CD4-positive, alpha-beta T cell treated with Interferon gamma for 1 hour (primary cell): ENCODE measurements at places on chromosomes 5 and 9.

DNA sequence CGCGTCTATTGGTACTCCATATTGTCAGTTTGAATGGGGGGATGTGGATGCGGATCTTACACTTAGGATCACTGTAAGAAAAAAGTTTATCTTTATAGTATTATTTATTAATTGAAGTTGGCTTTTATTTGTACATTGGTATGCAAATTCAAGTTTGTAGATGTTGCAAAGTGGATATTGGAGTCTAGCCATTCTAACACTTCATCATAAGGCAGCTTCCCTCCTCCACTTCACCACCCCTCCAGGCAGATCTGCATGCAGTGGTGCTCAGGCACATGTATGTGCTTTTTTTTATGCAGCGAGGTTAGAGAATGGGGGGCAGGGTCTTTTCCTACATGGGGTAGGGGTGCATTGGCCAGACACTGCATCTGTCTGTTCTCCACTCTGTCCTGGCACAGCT lies 84.3 kb downstream of the IQGAP2 start:
- no peak for DNase-seq

- no peak for DNase-seq
These were observed 27.0 kb upstream of the ZNF622 start for GRCh38 chr5:16492398-16493140.

DNA sequence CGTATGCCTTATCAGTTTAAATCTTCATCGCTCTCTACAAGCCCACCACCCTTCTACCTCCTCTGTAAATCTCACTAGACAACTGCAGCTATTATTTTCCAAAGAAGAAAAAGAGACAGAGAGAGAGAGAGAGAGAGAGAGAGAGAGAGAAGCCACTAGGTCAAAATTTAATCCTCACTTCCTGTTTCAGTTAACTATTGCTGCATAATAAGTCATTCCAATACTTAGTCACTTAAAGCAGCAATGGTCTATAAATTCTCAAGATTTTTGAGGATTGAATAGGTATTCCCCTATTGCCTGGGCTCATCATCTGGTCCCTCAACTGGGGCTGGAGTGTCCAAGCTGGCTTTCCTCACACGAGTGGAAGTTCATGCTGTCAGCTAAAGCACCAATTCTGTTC lies 68.8 kb downstream of the ITGA1 start:
- no peak for DNase-seq

GRCh38 chr9:129323376-129323998 lies 145.4 kb upstream of the IER5L start:
- no peak for DNase-seq

- no peak for DNase-seq
These were observed 122.5 kb downstream of the RFX3 start for GRCh38 chr9:3403315-3403714.

GRCh38 chr9:114075602-114076001 lies 2.5 kb downstream of the AMBP start:
- no peak for DNase-seq
